Cortex of kidney (tissue), 1 donor: ENCODE measurements at places on chromosomes 12 and 14.

GRCh38 chr12:112514926-112515642 lies 96.3 kb downstream of the PTPN11 start:
- DNase-seq: no peak

DNA sequence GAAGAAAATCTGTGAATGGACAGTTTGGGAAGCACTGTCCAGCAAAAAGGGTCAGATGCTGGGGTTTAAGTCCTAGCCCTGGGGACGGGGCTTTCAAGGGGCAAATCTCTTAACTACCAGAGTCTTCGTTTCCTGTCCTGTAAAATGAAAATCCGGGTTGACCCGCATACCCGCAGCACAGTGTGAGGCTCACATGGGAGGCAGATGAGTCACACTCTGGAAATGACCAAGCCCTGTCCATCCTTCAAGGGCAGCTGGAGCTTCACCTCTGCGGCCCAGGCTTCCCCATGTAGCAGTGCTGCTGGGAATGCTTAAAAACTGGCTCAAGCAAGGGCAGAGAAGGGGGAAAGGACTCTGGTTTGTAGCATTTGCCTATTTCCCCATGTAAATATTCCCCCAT lies 19.0 kb downstream of the FAM181A start:
- DNase-seq: no peak

GRCh38 chr12:64058541-64059265 lies 163.4 kb downstream of the KICS2 start:
- no peak for DNase-seq

DNA sequence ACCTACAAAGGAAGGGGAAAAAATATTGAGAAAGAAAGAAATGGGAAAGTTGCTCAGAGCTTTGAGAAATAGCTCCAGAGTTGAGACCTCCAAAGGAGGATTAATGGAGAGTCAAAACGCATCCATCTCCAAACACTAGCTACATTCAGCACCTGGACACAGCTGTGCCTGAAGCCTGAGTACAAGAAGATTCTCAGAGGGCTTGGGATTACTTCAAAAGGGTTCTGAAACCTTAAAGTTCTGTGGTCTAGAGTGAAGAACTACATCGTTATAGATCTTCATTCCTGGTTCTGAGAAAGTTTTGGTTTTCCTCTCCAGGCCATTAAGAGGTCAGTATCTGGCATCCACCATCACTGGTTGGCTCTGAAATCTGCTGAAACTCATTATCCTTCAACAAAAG lies 10.5 kb upstream of the TMED10 start:
- DNase-seq: no peak

GRCh38 chr14:95128140-95128539 lies 29.2 kb downstream of the DICER1 start:
- DNase-seq: no peak

DNA sequence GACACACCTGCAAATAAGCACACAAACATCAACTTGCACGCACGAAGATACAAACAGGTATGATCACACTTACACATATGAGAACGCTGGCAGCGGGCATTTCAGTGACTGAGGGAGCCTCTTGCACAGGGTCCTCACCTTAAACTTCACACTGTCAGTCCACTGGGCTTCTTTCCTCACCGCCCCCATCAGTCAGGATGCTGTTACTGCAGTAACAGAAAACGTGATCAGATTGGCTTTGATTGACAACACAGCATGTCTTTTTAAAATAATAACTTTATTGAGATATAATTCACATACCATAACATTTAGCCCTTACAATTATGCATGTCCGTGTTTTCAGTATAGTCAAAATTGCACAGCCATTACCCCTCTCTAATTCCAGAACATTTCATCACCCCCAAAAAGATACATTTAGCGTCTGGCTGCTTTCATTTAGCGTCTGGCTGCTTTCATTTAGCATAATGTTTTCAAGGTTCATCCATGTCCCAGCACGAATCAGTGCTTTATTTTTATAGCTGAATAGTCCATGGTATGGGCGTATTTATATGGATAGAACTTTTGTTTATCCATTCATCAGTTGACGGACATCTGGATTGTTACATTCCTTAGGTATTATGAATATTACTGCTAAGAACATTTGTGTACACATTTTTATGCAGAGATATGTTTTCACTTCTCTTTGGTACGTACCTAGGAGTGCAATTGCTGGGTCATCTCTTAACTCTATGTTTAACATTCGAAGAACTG lies 8.4 kb downstream of the CCDC197 start:
- no peak for DNase-seq

GRCh38 chr12:30701056-30701455 lies 5.4 kb upstream of the IPO8 start:
- no peak for DNase-seq
